Astrocyte of the cerebellum (primary cell): ENCODE measurements at places on chromosomes 1 and 21.

DNA sequence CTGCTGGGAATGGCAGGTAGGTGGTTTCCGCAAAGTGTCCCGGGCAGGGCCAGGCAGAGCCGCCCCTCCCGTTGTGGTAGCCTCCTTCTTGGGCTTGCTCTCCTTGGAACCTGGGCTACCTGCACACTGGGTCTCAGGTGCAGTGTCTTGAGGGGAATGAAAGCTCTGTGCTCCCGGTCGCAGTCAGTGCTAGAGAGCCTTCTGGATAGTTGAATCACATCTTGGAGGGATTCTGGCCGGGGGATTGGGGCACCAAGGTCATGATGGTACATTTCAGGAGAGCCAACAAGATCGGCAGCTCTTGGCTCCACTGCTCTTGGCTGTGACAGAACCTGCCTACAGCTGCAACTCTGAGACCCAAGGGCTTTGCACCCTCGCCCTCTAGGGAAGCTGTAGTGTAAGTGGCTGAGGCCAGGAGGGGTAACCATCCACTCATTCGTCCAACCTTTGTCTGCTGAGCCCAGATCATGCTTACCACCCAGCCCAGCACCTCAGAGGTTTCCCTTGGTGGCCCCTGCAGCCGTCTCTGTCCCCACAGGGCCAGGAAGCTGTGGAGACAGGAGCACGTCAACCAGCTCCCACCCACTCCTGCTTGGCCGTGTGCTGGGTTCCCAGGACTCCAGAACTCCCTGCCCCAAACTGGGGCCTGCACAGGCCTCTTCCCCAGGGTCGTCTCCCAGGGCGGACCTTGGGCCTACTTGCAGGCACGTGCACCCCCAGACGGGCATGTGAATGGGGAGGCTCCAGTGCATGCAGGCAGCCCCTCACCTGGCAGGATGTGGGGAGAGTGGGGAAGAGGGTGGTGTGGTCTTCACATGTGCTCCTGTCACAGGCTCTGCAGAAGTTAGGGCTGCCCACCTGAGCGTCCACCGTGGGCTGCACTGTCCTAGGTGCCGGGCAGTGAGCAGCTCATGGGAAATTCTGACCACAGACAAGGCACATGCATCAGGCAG, 40.0 kb downstream of the NTPCR start:
- no peak for DNase-seq

DNA sequence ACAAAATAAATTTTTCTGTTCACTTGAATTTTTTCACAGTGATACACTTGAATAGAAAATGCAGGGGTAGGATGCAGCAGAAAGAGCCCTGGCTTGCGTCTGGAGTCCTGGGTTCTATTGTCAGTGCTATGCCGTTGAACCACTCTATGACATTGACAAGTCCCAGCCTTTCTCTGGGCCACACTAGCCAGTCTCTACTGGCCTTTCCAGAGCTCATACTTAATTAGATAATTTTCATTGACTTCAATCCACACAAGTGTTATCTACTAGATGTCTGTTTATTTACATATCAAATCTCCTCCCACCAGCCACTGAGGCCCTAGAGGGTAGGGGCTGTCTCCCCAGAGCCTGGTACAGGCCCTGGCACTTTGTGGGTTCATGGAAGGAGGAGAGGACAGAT, 15.5 kb upstream of the CELA3B start:
- DNase-seq = no peak

DNA sequence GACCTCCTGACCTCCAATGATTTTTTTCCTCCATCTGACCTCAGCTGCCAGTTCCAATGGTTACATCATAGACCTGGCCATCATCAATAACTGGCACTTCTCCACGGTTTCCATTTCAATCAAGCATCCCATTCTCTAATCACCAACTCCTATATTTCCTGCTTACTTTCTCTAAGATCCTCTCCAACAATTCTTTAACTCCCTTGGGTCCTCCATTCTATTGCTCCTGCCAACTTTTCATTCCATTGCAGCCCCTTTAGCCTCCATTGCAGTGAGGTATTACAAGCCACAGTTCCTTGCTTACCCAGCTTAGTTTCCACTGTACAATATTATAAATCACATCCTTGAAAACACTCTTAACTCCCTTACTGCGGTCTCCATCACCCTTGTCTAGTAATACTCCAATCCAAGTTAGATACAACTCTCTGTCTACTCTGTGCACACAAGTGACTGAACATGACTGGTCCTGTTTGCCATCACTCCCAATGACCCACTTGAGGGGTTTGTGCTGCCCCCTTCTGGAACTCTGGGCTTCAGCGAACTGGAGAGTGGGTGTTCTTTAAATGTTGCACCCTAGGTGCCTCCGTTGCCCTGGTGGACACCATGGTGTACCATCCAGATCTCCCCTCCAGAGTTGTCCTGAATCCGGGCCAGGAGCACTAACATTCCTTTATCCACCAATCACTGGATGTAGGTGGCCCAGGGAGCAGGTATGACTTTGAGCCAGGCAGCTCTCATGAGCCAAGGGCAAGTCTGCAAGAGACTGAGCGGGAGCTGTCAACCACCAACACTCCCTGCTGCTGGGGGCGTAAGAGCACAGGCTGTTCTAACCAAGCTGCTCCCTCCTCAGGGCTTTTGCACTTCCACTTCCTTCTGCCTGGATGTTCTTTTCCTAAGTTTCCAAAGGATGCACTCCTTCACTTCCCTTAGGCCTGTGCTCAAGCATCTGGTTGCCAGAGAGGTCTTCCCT, 3.7 kb upstream of the FNDC7 start:
- no peak for DNase-seq

DNA sequence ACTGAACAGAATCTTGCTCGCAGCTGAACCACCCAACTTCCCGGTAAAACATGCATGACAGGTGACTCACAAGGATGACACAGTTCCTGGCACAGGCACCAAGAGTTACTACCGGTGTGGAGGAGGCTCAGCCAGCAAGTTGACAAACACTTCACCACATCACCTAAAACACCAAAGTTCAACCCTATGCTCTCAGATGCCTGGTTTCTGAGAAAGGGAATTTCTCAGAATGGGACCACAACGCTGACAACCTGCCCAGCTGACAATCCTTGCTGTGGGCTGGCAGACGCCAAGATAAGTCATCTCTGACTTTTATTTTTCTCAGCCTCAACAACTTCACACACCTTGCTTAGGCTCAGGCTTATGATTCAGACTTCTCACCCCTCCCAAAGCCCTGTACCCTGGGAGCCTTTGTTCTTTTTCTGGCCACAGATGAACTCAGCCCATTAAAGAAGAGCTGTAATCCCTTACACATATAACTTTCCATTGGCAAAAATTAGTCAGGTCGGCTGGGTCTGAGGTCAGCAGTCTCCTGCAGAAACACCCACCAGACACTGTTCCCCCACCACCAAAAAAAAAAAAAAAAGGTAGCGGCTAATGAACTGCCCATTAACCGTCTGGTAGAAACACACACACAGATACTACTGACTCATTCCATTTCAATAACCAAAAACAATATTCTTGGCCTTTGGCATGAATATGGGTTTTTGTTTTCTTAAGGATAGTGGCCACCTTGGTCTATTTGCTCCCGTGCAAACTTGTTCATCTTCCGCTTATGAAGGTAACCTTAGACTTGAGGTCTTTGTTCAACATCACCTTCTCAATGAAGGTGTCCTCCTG, 10.8 kb upstream of the TIAM1 start:
- DNase-seq = peak; percentile 93

DNA sequence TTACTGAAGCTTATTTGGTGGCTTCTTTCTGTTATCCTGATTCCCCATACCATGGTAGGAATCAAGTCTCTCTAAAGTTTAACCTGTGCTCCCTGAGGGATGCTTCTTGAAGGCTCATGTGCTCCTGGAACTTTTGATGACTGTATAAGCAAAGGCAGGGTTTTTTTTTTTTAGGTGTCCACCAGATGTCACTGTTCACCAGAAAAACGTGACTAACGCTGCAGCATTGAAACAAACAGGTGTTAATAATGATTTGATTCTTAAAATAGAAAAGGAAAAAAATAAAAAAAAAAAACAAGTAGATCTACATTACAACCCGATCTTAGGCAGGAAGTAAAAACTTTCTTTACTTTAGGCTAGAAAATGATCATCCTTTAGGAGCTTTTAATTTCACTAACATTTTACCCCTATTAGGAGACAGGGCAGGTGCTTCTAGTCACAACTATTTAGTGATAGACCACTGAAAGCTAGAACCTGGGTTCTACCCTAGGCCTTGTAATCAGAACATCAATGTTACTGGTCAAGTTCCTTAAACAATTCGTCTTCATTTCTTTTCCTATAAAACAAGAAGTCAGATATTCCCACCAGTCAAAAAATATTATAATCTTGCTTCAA, 223.0 kb downstream of the PLA2G4A start:
- DNase-seq = peak; percentile 49

DNA sequence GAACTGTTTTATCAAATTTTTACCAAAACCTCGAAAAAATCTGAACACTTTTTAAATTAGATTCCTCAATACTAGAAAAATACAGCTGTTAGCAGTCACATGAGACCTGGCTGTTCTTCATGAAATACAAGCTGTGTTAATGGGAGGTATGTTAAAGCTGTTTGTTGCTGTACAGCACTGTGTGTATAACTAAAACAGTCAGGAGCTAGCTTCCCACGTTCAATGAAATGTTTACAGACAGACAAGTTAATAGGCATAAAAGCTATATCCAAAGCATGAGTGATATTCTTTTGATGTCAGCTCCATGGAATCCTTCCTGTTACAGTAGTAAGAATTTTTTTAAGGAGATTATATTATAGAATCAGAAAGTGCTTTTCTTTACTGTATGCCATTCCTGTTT, 223.2 kb upstream of the FOXD3 start:
- no peak for DNase-seq

DNA sequence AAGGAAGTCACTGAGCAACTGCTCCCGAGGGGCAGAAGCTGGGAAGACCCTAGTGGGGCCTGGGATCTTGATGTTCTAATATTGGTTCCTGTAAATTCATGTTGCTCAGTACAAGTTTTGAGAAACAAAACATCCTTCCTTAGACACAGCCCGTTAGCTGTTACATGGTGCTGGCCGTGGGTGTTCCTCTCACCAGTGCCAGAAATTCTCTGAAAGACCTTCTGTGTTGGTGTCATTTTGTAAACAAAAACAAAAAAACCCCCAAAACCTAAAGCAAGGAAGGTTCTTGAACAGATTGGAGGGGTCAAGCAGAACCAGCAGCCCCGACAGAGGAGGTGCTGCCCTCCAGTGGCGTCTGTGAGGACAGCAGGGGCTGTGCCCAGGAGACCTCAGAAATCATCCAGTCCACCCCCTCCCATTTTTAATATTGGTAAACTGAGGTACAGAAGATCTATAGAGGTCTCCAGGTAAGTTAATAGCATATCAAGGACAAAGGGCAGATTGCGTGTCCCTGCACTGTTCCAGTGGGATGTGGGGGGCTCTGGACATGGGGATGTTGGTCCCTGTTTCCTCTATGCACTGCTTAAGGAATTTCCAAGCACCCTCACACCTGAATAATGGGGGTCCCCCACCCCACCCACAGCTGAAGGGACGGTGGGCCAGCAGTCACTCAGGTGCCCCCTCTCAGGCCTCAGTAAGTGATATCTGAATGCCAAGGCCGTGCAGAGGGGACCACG, 38.2 kb downstream of the SLC2A7 start:
- DNase-seq = no peak

- no peak for DNase-seq
Measured at GRCh38 chr21:17550671-17551308, 37.9 kb downstream of the CXADR start.

GRCh38 chr1:51344602-51345299, 14.4 kb upstream of the TTC39A start:
- no peak for DNase-seq

- DNase-seq = no peak
Measured at GRCh38 chr1:46133781-46134350, 1.4 kb upstream of the PIK3R3 start.

- DNase-seq = no peak
Measured at GRCh38 chr1:198534548-198535418, 5.7 kb downstream of the ATP6V1G3 start.

DNA sequence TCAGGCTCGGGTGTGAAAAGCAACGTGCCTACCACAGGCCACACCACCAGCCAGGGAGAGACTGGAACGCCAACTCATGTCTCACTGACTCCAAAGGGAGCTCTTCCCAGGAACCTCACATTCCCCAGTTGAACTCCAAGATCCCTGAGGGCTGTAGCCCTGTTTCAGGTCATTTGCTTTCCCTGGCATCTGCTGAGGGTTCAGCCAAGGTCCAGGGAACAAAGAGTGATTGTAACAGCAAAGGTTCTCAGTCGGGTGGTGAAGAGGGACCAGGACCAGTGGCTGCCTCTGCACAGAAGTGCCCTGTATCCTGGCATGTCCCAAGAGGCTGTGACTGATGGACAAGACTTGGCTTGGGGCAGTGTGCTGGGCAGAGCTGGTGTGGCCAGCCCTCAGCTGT, 42.8 kb downstream of the GRIK3 start:
- DNase-seq = no peak

DNA sequence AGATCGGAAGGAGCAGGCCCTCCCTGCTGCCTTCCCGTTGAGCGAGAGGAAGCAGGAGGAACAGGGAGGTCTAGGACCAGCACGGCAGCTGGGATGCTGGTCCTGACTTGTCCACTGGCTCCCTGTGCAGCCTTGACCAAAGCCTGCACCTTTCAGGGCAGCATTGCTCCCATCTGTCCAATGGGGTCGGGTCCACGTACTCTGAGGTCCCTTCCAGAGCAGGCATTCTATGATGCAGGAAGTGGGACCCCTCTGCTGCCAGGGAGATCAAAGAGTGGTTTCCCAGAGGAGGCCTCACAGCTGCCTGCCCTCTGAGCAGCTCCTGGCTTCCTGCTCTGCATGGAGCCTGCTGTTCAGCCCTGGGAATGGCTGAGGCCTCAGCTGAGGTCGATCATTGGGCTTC, 21.7 kb upstream of the ZNF362 start:
- no peak for DNase-seq

DNA sequence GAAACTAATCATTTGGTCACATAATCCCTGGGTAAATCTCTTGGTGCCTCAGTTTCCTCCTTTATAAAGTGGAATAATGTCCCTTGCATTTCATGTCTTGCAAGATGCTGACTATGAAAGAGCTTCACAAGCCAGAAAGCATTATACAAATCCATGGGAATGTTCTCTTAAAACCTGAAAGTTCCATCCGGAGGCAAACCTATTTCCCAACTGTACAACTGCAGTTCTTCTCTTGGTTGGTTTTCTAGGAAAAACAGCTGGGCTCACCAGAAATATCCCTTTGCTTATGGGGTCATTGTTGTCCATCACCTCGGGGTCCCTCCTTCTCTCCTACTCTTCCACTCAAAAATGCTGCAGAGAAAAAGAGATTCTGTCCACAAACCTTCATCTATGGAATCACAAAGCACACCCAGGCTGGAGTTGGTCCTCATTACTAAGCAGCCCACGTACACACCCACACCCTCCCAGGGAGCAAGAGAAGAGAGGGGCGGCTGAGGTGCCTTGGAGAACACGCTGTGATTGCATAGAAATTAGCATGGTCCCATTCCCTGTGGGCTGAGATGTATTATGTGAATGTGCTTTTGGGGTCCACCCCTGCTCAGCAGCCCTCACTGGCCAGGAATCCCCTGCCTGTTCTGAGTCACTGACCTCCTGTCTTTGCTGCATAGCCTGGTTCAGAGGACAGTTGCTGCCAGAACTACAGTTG, 5.0 kb upstream of the PLXNA2 start:
- no peak for DNase-seq

GRCh38 chr1:113255038-113255719, 135.1 kb upstream of the MAGI3 start:
- DNase-seq = no peak

GRCh38 chr1:200221614-200222282, 188.1 kb downstream of the ZNF281 start:
- no peak for DNase-seq

- peak; percentile 91 for DNase-seq
Measured at GRCh38 chr1:185853739-185854138, 119.5 kb downstream of the HMCN1 start.

GRCh38 chr1:211336161-211336560, 9.5 kb downstream of the TRAF5 start:
- DNase-seq = no peak
